NCI-H1105 treated with DMSO at 0.1 percent for 48 hours (cell line): ENCODE measurements at places on chromosomes 7 and 10.

- peak; percentile 21 for DNase-seq
These were observed 262.8 kb upstream of the AOAH start for GRCh38 chr7:36986948-36987724.

GRCh38 chr7:28570113-28570969 is 158.0 kb downstream of the CREB5 start:
- no peak for DNase-seq

DNA sequence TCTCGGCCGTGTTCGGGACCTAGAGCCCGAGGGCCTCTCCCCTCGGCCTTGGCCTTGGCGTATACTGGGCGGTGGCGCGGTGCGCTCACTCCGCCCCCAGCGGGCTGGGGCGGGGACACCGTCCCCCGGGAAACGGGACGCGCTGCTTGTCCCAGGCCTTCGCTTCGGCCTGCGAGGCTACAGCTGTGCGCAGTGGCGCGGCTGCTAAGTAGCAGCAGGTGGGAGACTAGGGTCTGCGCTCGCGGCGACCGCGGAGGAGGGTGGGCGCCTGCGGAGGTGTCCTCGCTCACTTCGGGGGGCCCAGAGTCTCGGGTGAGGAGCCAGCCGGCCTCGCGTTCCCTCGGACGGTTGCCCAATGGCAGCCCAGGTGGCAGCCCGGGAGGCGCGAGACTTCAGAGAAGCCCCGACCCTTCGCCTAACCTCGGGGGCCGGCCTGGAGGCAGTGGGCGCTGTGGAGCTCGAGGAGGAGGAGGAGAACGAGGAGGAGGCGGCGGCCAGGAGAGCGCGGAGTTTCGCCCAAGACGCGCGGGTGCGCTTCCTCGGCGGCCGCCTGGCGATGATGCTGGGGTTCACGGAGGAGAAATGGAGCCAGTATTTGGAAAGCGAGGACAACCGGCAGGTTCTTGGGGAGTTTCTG is at the start of gene DNAH11:
TSS of gene DNAH11 (plus strand) at position 149 of the 637 bp plus-strand sequence. CDS start at position 356, 207 bp downstream.
- DNase-seq = no peak

DNA sequence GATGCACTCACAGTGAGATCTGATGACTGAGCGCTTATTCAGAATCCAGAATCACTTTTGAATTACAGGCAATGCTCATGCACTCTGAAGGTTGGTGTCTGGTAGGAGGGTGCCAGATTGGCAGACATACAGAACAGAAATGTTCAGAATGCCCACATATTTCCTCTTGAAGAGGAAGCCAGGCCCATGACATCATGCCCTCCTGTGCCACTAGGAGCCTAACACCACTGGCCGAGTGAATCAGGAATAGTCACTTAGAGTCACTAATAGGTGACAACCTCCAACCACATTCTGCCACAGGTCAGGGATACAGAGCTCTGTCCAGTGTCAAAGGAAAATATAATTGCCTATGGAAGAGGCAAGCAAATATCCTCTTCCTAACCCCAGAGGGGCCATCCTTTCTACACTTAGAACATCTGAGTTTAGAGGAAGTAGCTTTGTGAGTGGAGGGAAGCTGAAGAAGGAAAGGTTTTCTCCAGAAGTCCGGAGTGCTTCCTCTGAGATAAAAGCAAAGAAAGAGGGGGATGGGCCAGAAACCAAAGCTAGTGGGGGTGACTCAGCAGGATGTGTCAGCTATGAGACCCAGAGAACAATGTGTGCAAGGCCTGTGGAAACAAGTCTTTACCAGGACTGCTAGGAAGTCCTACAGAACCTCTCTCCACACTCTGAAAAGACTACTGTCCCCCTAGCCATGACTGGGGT is 838.8 kb downstream of the GRID1 start:
- DNase-seq = no peak

- no peak for DNase-seq
These were observed 3.1 kb downstream of the HNRNPA2B1 start for GRCh38 chr7:26197153-26198115.

- no peak for DNase-seq
These were observed 121.2 kb upstream of the FOXP2 start for GRCh38 chr7:114293289-114294012.

DNA sequence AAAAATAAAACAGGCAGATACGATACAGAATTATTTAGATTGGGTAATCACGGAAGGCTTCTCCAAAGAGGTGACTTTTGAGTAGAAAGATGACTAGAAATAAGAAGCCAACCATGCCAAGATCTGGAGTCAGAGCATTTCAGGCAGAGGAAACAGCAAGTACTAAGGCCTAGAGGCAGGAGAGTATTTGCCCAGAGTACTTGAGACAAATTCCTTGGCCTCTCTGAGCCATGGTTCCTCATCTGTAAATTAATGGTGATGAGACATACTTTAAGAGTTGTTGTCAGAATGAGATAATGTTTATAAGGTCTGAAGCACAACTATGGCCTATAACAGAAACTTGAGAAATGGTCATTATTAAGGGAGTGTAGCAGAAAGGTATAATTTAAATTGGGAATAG is 15.8 kb upstream of the GPR37 start:
- no peak for DNase-seq

DNA sequence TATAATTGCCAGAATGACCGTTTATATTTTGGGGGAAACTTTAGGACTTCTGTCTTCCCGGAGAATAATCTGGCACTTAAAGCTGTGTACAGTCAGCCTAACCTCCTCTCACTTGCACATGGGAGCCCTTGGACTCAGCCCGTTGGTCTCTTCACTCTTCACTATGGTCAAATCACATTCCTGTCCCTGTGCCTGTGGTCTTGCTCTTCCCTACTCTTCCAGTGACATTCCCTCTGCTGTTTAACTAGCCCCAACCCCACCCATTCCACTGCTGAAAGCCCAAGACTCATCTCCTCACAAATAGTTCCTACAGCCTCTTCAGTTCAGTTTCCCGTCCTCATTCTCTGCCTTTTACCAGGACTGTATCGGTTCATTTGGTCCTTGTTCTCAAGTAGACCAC is 135.0 kb downstream of the DYNC1I1 start:
- DNase-seq = no peak

- no peak for DNase-seq
These were observed 82.8 kb downstream of the TES start for GRCh38 chr7:116293139-116293538.

DNA sequence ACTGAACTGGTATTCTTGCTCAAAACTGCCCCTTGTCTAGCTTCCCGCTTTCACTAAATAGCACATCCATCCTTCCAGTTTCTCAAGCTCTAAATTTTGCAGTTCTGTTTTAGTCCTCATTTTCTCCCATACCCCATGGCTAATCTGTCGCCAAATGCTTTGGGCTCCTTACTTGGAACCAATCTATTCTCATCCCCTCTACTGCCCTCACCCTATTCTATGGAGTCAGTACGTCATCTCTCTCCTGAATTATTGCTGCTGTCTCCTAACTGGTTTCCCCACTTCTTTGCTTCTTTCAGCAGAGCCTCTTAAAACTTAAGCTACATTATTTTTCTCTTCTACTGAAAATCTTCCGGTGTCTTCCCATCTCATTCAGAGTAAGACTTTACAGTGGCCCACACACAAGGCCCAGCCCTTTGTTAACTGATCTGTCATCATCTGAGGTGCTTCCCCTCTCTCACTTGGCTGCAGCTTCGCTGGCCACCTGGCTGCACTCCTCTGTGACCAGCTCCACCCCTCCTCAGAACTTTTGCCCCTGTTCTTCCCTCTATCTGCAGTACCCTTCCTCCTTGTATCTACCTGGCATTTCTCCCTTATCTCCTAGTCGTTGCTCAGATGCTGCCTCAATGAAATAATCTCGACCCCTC is 9.9 kb downstream of the STARD3NL start:
- DNase-seq = no peak

- no peak for DNase-seq
These were observed 27.3 kb downstream of the NAPEPLD start for GRCh38 chr7:103121641-103122040.

GRCh38 chr10:63120554-63120953 is 12.6 kb upstream of the NRBF2 start:
- no peak for DNase-seq

- no peak for DNase-seq
These were observed 17.6 kb downstream of the ARHGAP19 start for GRCh38 chr10:97274828-97275227.

DNA sequence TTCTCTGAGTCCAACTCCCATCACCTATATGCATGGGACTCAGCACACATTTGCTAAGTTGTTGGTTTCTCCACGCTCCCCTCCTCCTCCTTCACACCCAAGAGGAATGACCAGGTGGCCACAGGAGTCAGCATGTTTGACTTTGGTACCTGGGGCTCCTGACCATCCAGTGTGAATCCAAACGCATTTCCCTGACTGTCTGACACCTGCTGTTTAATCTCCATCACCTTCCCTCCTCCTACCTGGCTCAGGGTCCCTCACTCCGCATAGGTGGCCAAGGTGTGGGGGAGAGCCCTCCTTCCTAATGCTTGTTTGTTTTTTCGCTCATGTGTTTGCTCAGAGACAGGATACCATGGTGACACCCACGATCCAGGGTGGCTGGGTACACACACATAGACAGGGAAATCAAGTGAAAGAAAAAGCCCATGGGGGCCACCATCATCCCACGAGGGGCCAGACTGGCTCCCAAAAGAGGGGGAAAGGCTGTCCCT is 194.9 kb downstream of the KCNMA1 start:
- DNase-seq = no peak

GRCh38 chr10:29214551-29214950 is 74.3 kb upstream of the LYZL1 start:
- no peak for DNase-seq

- no peak for DNase-seq
These were observed 66.0 kb downstream of the UBE2H start for GRCh38 chr7:129886818-129887186.

- DNase-seq = no peak
These were observed 24.1 kb downstream of the TAX1BP1 start for GRCh38 chr7:27763983-27764508.

DNA sequence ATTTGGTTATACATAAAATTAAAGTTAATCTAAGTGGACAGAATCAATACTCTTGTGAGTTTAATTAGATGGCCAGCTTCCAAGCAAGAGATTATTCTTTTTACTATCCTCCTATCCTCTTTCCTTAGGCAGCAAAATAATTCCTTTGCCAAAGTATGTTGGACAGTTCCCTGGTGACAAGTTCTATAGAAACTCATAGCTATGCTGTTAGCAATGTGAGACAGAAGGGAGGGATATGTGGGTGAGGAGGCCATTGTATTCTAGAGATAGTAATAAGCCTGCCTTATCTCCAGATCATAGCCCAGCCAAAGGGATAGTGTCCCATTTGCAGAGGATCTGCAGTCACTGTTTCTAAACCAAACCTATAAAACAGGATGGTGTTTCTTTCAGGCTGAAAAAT is 181.6 kb upstream of the HDAC9 start:
- DNase-seq = no peak

DNA sequence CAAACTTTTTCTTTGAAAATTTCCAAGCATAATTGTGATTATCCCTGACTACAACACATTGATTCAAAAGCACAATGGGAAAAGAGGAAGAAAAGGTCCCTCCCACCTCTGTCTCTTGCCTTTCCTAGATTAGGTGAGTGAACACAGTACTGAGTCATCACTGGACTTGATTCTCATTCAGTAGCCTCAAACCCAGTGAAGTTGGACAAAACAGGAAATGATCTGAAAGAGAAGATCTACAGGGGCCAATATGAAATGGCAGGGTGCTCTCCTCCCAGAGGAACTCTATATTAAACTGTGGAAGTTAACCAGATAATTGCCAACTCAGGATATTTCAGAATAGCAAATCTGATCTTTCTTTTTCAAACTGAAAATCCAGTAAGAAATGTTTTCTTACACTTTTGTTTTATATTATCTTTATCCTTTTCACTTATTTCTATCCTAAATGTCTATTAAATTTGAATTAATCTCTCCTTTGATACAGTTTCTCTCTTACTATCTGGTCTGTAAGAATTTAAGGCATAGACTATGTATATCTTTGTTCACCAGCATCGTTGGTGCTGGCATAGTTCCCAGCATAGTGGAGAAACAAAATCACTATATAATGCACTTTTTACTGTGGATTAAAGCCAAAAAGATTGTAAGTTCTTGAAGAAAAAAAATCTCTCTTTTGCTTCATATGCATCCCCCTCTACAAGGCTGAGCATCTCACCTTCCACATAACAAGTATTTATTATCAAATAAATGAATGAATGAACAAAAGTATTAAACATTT is 41.4 kb upstream of the IKZF1 start:
- no peak for DNase-seq

- no peak for DNase-seq
These were observed 1.7 kb downstream of the RASGEF1A start for GRCh38 chr10:43264965-43265798.
